ENCODE measurements at places on chromosomes 1 and 21. TPM values are rescaled to one million over a fixed set of nuclear protein-coding genes. Genes with fewer than 3 reads are reported as not detected.

MRAP gene
- not detected for total RNA-seq

CLCNKB gene
- not detected for total RNA-seq

PM20D1 gene
- not detected for total RNA-seq

CELA2A gene
- not detected for total RNA-seq

S100A12 gene
- not detected for total RNA-seq

GRIK3 gene
- total RNA-seq = not detected

PDE4B gene
- total RNA-seq = 0.75 TPM

CCDC190 gene
- not detected for total RNA-seq

SLC5A9 gene
- total RNA-seq = not detected

ACTN2 gene
- total RNA-seq = 0.12 TPM

NCDN gene
- total RNA-seq = 16.6 TPM

TMPRSS3 gene
- not detected for total RNA-seq

CGN gene
- 0.35 TPM for total RNA-seq

TRMT1L gene
- 23.5 TPM for total RNA-seq

VCAM1 gene
- total RNA-seq = 6.6 TPM

TMEM51 gene
- total RNA-seq = 2.0 TPM

APOBEC4 gene
- total RNA-seq = not detected

TP73 gene
- not detected for total RNA-seq

SKI gene
- total RNA-seq = 22.7 TPM

SIPA1L2 gene
- total RNA-seq = 29.8 TPM

RASAL2 gene
- total RNA-seq = 21.6 TPM

NTRK1 gene
- total RNA-seq = 0.08 TPM

GREM2 gene
- 18.4 TPM for total RNA-seq

CRYBG2 gene
- total RNA-seq = not detected

LCE1C gene
- total RNA-seq = not detected

LRRC53 gene
- not detected for total RNA-seq

MFSD2A gene
- total RNA-seq = 2.1 TPM

THBS3 gene
- 52.5 TPM for total RNA-seq

TEDDM1 gene
- not detected for total RNA-seq

RGS1 gene
- not detected for total RNA-seq

PLA2G2F gene
- not detected for total RNA-seq

MMP23B gene
- 4.7 TPM for total RNA-seq

Measured in smooth muscle cell of the coronary artery (primary cell).